ENCODE measurements at places on chromosomes 13 and 19.

- DNase-seq: no peak
These were observed 226.3 kb downstream of the FGF9 start for GRCh38 chr13:21897161-21897560.

DNA sequence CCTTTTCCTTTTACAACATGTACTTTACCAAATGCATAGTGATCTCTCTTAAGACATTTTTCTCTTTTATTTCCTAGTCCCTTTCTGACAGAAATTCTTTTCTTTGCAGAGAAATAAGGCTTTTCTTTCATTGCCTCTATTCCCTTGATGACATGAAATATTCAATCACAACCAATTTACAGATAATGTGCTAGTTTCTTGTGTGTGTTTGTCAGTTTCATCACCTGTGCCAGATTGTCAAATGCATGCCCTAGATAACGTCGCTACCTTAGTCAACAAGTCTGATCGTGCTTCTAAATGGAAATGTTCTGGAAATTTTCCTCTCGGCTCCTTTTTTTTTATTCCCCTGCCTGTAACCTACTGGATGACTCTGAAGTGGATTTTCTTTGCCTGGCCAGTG is 478.1 kb downstream of the KLF5 start:
- DNase-seq: no peak

DNA sequence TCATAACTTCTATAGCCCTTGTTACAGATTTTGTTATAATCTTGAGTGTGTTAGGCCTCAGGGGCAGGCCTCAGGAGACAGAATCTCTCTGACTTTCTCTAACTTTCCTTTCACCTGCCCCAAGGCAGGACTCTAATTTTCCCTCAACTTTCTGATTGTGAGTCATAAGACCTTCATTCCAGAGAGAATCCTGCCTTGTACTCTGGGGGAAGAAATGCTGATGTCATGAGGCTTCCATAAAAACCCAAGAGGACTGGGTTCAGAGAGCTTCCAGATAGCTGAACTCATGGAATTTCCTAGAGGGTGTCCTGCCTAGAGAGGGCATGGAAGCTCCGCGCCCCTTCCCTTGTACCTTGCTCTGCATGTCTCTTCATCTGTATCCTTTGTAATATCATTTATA is 5.3 kb upstream of the KBTBD6 start:
- DNase-seq: no peak

DNA sequence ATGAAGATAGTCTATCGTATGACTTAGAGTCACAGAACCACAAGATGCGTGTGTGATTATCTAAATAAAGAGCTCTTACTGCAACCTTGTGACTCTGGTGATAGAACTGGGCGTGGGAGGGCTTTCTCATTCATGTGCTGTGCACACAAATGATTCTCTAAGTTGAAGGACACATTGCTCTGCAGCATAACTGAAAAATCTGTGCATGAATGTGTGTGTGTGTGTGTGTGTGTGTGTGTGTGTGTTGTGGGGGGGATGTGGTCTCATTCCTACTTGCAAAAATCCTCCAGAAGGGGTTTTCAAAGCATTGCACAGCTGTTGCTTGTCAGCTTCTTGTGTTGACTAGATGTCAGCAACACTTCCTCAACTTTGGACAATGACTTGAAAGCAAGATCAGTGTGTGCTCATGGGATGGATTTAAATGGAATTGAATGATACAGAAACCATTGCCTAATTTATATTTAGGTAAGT is 22.4 kb downstream of the LRCH1 start:
- no peak for DNase-seq

DNA sequence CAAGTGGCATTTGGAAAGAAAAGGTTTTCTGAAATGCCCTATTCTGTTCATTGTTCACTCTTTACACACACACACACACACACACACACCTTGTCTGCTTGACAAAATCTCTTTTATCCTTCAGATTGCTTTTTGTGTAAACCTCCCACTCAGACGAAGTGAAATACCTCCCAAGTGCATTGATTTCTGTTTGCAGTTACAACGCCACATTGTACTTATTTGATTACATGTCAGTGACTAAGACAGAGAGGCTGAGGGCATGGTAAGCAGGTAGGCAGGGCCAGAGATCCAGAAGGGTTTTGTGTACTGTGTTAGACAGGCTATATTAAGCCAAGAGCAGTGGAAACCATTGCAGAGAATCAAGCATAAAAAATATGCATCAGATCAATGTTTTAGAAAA is 561.8 kb downstream of the GPC6 start:
- DNase-seq: no peak

DNA sequence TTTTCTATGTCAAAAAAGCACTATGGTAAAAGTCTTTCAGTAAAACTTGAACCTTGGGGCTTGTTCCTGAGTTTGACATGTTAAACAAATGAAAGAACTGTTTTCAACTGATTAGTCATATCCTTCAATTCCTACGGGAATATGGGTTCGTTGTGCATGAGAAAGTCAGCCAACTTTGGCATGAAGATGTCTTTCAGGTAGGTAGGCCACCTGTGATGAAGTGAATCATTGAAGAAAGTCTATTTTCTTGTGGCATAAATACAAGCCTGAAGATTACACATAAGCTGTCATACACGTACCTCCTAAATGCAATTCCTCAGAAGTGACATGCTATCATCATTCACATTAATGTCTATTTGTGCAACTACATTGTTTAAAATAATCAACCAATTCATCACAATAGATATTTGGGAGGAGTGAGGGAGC is 513.0 kb downstream of the IRS2 start:
- no peak for DNase-seq

DNA sequence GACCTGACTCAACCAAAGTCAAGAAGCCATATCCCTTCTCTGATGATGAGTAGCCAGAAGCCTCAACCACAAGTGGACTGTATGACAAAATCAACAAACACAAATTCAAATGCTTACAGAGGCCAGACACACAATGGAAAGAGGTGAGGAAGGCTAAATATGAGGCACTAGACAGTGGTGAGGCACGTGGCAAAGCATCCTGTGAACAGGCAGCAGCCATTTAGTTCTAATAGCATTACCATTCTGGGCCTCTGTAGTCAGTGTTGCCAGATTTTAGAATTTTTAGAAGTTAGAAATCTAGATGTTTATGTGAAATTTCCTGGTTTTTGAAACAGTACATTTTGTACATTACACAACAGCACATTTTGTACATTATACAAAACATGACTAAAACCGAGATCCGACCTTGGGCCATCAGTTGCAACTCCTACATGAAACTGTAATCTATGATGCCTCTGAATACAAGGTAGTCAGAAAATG is 403.3 kb downstream of the COG6 start:
- no peak for DNase-seq

DNA sequence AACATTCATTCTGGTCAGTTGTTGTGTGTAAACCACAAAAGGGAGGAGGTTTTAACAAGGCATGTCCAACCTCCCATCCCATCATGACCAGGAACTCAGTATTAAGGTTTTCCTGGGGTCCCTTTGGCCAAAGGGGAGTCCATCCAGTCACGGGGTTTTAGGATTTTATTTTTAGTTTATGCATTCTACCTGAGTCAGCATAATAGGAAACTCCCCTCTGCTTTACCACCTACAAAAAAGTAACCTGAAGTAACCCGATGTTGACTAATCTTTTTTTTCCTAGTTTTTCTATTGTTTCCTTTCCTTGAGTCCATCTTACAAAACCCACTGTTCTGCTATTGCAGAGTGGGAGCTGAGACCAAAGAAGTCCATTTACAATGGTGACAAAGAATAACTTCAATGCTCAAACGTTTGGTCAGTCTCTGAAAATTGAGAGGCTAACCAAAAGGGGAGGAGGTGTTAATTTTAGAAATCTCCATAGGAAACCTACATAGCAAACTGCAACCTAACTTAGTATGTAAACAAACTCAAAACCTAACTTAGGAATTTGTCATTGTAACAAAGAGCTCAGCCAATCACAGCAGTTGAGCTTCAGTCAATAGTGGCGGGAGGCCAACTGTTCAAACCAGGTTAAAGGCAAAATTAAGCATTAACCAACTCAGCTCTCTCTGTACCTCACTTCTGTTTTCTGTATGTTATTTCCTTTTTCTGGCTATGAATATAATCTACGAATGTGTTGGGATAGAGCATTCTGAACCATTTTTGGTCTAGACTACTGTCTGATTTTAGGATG is 1954.1 kb downstream of the PCDH9 start:
- no peak for DNase-seq

GRCh38 chr19:37551129-37551993 is 43.2 kb downstream of the ZNF571 start:
- DNase-seq: peak; percentile 18

DNA sequence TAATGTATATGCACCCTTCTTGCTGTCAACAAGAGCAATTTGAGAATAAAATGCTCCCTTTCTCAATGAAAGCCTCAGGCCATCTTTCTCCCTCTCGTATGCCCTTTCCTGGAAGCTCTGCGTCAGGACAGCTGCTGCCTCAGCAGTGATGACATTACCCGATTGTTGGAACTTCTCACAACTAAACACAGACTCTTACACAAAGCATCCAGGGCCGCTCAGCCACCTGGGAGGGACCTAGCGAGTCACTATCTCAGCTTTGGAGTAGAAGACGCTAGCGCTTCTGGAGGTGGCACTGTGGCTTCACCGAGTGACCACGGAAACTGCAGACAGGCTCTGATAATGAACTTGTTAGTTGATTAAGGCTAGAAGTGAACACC is 153.2 kb upstream of the SOX1 start:
- DNase-seq: no peak

- DNase-seq: no peak
These were observed 21.5 kb downstream of the SH3GL1 start for GRCh38 chr19:4378886-4379285.

GRCh38 chr13:65488606-65489005 is 1741.5 kb downstream of the PCDH9 start:
- no peak for DNase-seq

GRCh38 chr13:102141625-102142472 is 260.0 kb downstream of the FGF14 start:
- DNase-seq: no peak

- peak; percentile 91 for DNase-seq
These were observed at the start of gene ZNF333 for GRCh38 chr19:14689598-14690503. TSS of gene ZNF333 (plus strand) at chr19:14690048. CDS start at chr19:14693492, 3,444 bp downstream.

DNA sequence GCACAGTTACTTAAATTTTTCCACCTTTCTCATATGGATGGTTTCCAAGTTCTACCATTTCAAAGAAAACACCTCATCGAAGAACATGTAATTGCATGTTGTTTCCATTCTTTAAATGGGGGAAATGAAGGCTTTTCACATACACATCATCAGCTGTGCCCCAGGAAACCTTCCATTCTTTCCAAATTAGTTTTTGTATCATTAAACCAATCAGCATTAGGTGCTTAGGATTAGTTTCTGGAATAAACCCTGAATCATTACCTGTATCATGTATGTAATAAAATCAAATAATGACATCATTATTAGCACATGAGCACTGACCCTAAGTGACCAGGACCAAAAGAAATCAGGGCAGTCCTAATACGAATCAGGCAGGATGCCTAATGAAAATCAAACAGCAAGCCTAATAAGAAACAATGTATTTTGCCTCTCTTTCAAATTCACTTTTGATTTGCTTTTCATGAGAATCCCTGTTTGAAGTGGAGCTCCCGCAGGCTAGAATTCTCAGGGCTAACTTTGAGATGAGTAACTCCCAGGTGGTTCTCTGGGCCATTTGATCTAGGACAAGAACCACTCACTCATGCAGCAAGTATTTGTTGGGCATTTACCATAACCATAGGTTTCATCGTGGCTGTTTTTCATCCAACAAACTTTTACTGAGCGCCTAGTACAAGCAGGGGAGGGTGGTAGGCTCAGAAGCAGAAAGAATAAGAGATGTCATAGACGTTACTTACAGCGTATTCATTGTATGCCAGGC is 89.2 kb downstream of the MZT1 start:
- no peak for DNase-seq

DNA sequence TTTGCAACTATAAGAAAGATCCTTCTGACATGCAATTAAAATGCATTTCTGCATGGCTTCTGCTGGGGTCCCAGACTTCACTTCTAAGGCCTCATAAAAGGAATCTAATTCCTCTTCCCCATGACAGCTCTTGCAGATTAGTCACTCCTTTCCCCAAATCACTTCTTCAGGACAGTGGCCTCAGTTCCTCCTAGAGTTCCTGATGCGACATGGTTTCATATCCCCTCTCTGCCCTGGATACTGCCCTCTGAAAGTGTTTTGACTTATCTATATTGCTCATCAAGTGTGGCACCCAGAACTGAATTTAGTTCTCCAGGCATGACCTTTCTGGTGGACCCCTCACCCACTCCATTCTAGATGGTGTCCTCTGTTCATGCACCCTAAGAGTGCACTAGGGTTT is 238.1 kb downstream of the FOXO1 start:
- no peak for DNase-seq

DNA sequence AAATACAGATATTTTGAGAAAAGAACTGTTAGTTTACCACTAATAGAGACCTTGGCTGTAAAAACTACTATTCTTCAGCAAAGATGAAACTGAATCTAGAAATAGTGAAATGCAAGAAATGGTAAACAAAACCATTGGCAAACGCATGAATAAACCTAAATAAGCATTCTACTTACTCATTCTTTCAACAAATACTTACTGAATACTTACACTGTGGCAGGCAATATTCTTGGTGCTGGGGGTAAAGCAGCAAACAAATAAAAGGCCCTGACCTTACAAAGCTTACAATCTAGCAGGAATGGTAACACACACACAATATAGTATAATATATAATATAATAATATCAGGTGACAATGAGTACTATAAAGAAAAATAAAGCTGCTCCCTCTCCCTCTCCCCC is 38.7 kb downstream of the KATNAL1 start:
- DNase-seq: no peak

DNA sequence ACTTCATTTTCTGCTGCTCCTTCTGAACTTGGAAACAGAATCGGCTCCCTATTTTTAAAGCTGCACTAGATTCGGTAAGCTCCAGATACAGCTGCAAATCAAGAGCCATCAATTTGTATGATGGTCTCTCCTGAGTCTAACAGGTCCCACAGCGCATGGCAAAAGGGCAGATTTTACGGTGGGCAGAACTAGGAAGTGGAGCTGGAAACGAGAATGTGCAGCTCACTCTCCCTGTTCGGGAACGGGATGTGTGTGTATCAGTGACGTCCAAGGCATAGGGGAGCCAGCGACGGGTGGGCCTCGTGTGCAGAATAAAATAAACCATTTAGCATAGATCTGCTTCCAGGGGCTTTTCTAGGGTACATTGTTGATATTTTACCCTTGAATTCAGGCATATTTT is 74.2 kb downstream of the COL4A1 start:
- no peak for DNase-seq

GRCh38 chr13:61531383-61532065 is 115.9 kb upstream of the PCDH20 start:
- no peak for DNase-seq

- DNase-seq: no peak
These were observed 82.5 kb upstream of the GPR183 start for GRCh38 chr13:99389520-99390304.

- no peak for DNase-seq
These were observed 18.5 kb downstream of the RNASEH2B start for GRCh38 chr13:50928102-50928501.

- DNase-seq: no peak
These were observed 13.8 kb upstream of the ZNF724 start for GRCh38 chr19:23263870-23264590.

- DNase-seq: no peak
These were observed 7.4 kb downstream of the FUT6 start for GRCh38 chr19:5832061-5832460.

GRCh38 chr19:45180936-45181335 is 2.4 kb downstream of the BLOC1S3 start:
- DNase-seq: no peak

GRCh38 chr13:93425411-93425810 is 198.8 kb downstream of the GPC6 start:
- DNase-seq: no peak

- DNase-seq: no peak
These were observed 41.1 kb upstream of the RGCC start for GRCh38 chr13:41416276-41416675.
